Activated CD4-positive, alpha-beta memory T cell treated with anti-CD3 and anti-CD28 coated beads, Interleukin-2, amount 10 ng/mL, durations not matched to agents 7 days and 5 days (primary cell): ENCODE measurements at places on chromosomes 4 and X.
A peak's percentile ranks its signal among the peaks of the same experiment; 100 is the strongest.

GRCh38 chrX:96689991-96690390 lies 5.3 kb downstream of the DIAPH2 start:
- DNase-seq, result no peak

DNA sequence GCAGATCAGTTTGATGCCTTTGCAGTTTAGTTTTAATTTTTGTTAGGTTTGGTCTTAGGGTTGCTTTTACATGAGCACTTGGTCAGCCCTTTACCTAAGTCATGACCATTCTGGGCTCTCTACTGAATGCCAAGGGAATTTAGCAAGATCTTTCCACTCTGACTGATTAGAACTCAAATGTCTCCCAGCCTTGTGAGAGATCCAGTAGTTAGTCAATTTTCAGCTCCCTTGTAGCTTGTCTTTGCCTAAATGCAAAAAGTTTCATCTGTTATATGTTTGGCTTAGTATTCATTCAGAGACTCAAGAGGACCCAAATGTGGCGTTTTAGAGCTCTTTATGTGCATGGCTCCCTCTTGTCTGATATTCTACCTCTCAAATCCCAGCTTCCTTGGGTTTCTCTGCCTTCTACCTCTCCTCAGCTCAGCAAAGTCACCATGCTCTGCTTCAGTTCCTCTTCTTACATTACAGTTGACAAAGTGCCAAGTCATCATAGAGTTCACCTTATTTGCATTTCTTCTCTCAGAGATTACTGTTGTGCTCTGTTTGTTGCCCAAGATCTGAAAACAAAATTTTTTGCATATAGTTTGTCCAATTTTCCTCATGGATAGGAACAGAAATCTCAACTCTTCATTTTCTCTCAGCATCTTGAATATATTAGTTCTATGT lies 17.5 kb upstream of the JAKMIP1 start:
- DNase-seq, result no peak

- no peak for DNase-seq
Measured at GRCh38 chr4:65195002-65195401, 475.3 kb downstream of the EPHA5 start.

DNA sequence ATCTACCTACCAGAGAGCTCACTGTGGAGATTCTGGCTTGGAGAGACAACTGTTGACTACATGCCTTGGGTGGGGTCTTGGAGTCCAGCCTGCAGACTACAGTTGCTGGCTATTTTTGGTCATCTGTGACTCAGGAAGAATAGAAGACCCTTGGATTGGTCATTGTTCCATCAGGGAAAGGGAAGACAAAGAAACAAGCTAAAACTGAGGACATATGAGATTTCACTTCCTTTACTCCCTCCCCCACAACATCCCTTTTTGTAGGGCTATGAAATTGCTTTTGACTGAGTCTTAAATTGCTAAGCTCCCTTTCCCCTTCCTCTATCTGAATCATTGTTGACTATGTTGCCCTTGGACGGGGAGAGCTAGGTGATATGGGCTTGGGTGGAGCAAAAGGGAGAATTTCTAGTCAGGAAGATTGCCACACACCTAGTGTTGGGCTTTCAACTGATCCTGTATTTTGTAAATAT lies 11.7 kb downstream of the MSN start:
- no peak for DNase-seq

- DNase-seq, result no peak
Measured at GRCh38 chrX:136839196-136839595, 41.3 kb downstream of the RBMX start.

- DNase-seq, result no peak
Measured at GRCh38 chr4:123587983-123588494, 191.4 kb downstream of the SPRY1 start.

DNA sequence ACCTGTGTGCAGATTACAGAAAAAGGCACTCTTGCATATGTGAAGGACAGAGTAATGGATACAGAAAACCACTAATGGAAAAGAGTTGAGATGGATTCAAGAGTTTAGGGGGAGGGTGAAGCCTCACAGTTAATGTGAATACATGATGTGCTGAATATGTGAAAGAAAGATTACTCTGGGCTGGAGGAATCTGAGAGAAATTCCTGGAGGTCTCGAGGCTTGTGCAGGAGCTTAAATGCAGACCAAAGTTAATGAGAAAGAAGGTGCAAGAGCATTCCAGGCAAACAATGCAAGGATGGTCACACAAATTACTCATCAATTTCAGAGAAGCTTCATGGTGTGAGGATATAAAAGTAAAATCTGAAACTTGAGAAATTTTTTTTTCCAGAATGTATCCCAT lies 768.8 kb downstream of the STPG2 start:
- no peak for DNase-seq

DNA sequence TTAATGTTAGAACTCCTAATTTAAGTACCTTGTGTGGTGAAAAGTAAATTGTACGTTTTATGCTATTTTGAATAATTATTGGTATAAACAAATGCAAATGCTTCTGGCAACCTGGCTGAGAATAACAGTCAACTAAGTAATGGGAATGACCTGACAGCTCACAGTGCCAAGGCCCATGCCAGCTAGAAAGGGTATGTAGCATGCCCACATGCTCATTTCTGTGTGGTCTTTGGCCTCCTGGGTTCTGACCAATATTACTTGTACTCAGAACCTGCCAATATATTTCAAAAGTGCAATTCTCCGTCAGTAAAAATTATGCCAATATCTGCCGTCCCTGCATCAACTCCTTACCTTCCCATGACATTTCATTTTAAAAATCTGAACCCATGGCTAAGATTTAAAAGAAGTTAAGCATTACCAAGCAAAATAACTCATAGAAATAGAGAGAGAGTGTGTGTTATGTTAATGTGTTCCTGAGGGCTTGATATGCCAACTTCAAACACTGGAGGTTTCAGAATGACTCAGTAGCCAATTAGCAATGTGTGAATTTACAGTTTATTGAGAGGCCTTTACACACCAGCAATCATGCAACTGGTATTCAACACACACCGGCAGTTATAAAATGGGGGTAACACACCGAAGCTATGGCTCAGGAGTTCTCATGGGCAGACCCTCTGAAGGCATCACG lies 820.8 kb downstream of the FSTL5 start:
- no peak for DNase-seq

DNA sequence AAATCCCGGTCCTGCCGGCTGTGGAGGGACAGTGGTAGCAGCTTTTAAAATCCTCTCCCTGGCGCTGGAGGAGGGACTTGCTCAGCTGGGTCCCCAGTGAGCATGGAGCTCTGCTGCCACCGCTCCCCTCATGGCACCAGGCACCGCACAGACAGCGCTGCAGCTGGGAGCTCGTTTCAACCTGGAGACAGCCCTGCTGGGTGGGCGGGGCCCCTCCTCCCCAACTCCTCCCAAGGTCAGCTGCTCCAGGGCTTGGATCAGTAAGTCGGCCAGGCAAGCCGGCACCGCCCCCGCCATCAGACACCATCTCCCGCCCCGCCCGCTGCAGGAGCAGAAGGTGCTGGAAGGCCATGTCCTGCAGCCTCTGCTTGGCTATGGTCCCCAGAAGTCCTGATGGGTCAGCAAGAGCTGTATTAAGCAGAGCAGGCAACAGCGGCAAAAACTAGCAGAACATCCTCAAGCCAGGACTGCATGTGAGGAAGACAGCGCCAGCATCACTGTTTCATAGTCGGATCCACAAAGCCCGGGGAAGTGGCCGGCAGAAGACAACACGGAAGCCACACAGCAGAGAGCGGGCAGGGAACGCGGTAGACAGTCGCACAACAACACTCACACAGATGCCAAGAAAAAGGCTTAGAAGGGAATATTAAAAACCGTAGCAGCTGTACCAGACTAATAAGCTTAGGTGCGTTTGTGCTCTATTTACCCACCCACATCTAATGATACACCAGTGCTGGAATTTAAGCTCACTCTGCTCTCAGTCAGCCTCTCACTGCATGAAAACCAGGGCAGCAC lies 16.2 kb downstream of the ZFYVE28 start:
- DNase-seq, result peak; percentile 33

GRCh38 chrX:138127314-138127713 lies 561.4 kb downstream of the ZIC3 start:
- DNase-seq, result no peak

GRCh38 chrX:3263681-3264126 lies 82.7 kb downstream of the MXRA5 start:
- no peak for DNase-seq

- DNase-seq, result no peak
Measured at GRCh38 chr4:3396600-3396999, 45.2 kb upstream of the HGFAC start.

DNA sequence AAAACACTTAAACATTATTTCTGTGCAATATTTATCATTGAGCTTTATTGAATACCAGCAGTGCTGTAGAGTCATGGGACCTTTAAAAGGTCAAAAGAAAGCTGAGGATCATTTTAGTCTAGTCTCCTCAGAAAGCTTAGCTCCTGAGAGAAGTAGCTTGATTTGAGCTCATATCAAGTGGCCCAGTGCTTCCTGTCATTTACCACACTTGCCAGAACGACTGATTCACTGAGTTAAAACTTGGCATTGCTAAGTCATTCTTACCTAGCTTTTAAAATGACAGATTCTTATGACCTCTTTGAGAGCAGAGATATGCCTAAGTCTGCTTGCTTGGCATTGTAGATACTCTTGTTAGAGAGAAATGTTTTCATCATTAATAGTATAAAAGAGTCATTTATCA lies 15.2 kb downstream of the SEPTIN11 start:
- no peak for DNase-seq

GRCh38 chrX:85326234-85327059 lies 53.0 kb downstream of the POF1B start:
- no peak for DNase-seq

GRCh38 chr4:24664956-24665355 lies 80.6 kb upstream of the DHX15 start:
- no peak for DNase-seq

DNA sequence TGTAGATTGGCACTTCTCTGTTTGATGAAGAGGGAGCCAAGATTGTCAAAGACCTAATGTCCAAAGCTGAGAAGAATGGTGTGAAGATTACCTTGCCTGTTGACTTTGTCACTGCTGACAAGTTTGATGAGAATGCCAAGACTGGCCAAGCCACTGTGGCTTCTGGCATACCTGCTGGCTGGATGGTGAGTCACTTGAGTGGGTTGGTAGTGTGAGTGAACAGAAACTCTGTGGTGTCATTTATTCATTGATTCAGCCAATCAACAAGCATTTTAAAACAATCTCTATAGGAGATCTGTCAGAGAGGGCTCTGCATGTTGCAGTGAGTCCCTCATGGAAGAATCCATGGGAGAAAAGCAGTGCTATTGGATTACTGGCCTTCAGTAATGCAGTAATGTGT lies 16.3 kb downstream of the TAF9B start:
- DNase-seq, result peak; percentile 28

DNA sequence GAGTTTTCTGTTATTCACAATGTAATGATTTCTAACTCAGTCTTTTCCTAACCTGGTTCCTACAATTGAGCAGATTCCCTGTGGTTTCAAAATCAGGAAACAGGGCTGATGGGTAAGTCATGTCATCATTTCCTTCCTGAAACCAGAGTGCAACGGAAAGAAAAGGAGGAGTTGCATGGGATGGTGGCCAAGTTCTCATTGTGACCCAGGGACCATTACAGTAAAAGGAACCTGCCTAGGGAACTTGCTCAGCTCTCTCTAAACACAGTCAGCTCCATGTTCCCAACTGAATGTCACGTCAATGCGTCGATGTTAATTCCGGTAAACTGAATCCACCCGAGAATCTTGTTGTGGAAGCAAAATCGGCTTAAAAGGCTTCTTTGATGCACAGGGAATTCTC lies 51.2 kb downstream of the LGI2 start:
- no peak for DNase-seq

- no peak for DNase-seq
Measured at GRCh38 chrX:21167494-21167893, 206.7 kb upstream of the CNKSR2 start.

DNA sequence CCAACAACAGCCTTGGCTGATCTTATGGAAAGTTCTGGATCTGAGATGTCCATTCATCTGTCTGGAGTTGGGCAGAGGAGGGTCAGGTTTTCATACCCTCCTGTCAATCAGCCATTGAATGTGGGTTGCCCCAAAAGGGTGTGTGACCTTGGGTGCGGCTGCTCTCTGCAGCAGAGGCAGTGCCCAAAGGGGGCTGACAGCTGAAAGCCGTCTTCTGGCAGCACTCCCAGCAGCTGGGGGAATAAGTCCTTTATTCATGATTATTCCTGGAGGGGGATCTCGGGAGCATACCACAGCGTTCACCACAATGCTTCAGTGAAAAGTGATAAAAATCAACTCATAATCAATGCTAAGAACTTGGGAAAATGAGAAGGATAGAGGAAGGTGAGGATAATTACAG lies 54.7 kb downstream of the OTC start:
- DNase-seq, result no peak

DNA sequence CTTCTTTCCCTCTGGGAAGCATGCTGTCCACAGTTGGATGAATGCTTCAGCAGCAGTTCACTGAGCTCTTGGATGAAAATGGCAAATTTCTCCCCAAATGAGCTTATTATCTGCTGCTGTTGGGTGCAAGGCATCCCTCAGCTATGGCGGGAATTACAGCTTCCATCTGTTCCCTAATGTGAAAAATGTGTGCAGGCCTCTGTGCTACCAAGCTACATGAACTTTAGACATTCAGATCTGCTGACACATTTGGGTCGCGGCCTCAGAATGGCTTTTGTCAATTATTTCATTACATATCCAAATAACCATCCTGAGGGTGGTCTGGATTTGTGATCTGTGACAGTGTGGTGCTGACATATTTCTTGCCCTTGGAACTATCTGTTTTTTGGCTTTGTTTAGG lies 119.5 kb upstream of the SCML1 start:
- no peak for DNase-seq

DNA sequence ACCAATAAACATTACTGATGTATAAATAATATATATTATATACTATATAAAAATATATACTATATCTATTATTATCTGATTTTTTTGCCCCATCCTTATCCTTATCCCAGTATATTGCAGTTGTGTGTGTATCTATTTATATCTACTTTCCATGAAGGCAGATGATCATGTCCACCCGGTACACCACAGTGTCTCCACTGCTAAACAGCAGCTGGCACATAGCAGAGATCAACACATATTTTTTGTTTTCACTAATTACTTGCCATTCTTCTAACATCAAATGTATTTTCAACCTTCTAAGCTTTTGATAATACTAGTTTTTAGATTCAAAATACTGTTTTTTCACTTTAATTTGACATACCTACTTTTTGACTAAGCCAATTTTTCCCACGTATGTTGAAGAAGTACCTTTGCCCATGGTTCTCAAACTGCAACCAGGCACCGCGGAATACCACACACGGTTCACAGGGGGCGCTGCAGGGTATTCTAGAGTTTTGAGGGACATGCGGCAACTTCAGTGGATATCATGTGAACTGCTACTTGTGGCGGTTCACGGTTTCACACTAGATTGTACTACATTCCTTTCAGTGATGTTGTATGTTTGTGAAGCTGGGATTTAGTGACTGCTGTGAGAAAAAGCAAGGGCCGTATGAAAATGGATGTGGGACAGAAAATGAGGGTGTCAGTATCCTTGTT lies 182.5 kb upstream of the NPY2R start:
- no peak for DNase-seq

GRCh38 chrX:129600981-129601424 lies 53.8 kb downstream of the APLN start:
- DNase-seq, result peak; percentile 18

DNA sequence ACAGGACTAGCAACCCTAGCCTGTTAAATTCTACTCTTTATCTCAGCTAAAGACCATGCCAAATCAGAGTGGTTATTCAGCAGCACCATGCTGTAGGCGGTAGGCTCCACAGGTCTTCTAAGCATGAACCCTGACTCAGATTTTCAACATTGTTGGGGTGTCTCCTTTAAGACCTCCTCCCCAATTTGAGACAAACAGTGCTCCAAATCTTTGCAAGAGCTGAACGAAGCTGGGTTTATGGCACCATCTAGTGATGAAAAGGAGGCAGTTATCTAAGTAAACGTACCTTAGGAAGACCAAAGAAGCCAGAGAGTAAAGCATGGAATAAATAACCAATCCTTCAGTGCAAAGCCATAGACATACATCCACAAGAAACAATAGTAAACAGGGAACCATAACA lies 334.5 kb upstream of the SLC7A11 start:
- DNase-seq, result no peak
